ENCODE measurements at places on chromosomes 5 and 9.

- no peak for DNase-seq
Measured at GRCh38 chr5:177369645-177370440, 12.1 kb downstream of the RGS14 start.

DNA sequence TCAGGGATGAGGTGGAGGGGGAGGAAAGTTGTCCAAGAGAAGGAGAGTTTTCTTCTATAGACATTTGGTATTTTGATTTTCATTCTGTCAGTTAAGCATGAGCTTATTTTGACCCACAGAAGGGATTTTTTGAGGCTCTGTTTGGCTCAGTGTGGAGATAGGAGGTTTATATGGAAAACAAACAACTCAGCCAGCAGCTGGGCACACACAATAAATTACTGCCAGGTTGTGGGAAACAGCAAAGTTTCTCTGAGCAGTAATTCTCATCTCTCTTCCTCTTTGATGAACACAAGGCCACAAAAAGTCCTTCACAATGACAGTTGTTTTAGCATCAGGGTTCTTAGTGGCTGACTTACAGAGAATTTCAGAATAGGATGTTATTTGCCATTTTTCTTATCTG lies 486.1 kb downstream of the KDM4C start:
- no peak for DNase-seq

- DNase-seq: no peak
Measured at GRCh38 chr9:134390537-134390936, 64.3 kb downstream of the RXRA start.

DNA sequence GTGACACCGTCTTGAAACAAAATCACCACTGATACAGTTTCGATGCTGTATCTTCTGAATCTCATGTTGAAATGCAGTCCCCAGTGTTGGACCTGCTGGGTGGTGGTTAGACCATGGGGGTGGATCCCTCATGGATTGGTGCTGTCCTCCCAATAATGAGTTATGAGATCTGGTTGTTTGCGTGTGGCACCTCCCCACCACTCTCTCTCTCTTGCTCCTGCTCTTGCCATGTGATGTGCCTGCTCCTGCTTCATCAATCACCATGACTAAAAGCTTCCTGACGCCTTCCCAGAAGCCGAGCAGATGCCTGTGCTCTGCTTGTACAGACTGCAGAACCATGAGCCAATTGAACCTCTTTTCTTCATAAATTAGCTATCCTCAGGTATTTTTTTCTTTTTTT lies 15.2 kb upstream of the C5orf15 start:
- DNase-seq: no peak

- DNase-seq: no peak
Measured at GRCh38 chr5:124806026-124806372, 59.6 kb upstream of the ZNF608 start.

Measured in colonic mucosa (tissue), 4 donors.